Stimulated activated CD8-positive, alpha-beta memory T cell treated with anti-CD3 and anti-CD28 coated beads, Interleukin-12 subunit alpha, Interleukin-12 subunit beta, amount 100 ng/mL, for 1 hour (primary cell): ENCODE measurements at places on chromosomes 2 and 18.

GRCh38 chr2:19776941-19777514 lies 124.8 kb downstream of the TTC32 start:
- no peak for DNase-seq

- no peak for DNase-seq
Measured at GRCh38 chr2:127084611-127085316, 22.2 kb downstream of the BIN1 start.

GRCh38 chr2:164388511-164388910 lies 232.8 kb downstream of the GRB14 start:
- DNase-seq, result no peak

GRCh38 chr2:140604096-140604495 lies 1526.7 kb downstream of the LRP1B start:
- no peak for DNase-seq

GRCh38 chr2:10527585-10527984 lies 79.5 kb upstream of the ODC1 start:
- no peak for DNase-seq

- no peak for DNase-seq
Measured at GRCh38 chr18:43525169-43525568, 247.9 kb upstream of the SYT4 start.

GRCh38 chr2:233847248-233847898 lies 7.0 kb downstream of the HJURP start:
- no peak for DNase-seq

DNA sequence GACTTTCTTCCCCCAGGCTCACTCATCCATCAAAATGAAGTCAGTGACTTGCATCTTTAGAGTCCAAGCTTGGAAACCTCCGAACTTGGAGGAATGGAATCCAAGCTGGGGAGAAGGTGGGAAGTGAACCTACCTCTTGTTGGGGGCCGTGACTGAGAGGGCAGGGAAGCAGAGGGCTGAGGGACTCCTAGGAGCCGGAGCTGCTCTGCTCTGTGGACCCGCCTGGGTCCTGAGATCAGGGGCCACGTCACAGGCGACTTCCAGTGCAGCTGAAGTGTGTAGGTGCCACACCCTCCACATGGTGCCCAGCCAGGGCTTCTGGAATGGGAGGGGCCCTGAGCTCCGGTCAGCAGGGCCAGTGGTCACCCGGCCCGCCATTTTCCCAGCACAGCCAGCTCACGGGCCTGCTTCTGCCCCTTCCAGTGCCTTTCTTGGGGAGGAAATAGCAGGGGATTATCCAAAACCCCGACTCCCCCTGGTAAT lies 63.4 kb upstream of the OTOS start:
- no peak for DNase-seq
